ENCODE measurements at places on chromosomes 16 and 17.

DNA sequence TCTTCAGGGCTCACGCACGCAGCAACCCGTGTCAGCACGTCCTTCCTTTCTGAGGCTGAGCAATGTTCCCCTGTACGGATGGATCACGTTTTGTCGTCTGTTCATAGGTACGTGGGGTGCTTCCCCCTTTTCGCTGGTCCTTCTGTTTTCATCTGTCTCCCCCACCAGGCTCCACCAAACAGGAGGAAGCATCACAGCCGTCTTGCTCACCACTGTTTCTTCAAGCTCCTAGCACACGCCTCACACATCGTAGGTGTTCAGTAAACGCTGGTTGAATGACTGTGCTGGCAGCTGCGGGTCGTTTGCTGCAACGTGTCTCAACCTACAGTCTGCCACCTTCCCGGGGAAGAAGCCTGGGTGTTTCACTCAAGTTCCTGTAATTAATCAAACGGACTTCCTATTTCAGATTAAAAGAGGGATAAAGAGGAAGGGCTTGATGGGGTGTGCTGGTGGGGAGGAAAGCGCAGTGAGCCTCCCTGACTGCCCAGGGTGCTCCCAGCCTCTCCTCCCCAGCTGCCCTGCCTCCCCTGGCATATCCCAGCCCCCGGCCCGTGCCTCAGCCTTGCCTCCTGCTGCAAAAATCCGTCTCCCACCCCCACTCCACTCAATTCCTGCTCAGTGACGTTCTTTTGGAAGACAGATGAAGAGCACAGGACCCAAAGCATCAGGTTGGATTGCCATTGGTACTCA lies 76.7 kb upstream of the DOC2B start:
- DNase-seq, result no peak

DNA sequence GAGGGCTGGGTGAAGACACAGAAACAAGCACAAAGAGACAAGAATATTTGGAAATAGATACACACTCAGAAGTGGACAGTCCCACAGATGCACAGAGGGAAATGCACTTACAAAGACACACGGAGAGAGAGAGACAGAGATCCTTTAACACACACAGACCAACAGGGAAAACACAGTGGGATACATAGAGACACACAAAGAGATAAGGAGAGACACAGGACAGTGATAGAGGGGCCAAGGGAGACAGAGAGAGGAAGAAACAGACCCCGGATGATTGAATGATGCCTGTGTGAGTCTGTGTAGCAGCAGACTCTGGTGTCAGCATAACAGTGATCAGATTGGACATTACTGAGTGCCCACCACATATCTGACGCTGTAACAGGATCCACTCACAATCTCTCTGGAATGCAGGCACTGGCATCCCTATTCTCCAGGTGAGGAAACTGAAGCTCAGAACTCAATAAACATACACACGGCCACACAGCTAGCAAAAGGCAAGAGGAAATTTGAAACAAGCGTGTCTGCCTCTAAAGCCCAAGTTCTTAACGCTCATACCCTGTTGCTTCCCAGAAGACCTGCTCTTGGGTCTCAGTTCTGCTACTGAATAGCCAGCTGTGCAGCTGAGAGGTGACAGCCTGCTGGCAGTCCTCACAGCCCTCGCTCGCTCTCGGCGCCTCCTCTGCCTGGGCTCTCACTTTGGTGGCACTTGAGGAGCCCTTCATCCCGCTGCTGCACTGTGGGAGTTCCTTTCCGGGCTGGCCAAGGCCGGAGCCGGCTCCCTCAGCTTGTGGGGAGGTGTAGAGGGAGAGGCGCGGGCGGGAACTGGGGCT lies 186.3 kb upstream of the NLRP1 start:
- DNase-seq, result no peak

GRCh38 chr17:70110443-70110880 lies 35.4 kb downstream of the KCNJ16 start:
- DNase-seq, result no peak

DNA sequence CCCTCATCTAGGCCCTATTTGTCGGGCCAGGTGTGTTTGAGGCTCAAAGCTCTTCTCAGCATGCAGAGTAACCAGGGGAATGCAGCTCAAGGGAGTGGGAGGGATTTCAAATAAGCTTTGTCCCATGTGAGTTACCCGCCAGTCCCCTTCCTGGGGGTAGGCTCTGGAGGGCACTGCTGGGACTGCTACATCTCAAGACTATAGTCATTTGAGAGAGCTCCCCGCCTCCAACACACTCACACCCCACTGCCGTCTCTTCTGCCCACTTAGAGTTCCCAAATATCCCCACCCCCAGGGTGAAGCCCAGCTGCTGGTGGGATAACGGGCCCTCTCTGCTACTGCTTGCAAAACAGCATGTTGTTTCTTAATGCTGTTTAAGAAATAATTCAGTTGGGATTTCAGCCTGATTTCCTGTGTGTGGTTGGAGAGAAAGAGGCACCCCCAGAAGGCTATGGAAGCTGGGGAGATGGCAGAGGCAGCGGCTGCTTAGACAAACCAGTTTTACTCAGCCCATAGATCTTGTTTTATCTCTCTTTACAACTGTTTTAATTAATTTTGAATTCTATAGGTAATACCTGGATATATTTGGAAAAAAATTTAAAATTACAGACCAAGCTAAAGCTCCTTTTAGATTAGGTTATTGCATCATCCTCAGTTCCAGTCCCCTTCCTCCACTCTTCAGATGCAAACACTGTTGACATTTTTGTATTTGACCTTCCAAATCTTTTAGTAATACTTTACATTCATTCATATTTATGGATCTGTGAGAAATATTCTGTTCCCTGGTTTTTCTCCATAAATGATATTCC lies 4.1 kb upstream of the MPO start:
- no peak for DNase-seq

DNA sequence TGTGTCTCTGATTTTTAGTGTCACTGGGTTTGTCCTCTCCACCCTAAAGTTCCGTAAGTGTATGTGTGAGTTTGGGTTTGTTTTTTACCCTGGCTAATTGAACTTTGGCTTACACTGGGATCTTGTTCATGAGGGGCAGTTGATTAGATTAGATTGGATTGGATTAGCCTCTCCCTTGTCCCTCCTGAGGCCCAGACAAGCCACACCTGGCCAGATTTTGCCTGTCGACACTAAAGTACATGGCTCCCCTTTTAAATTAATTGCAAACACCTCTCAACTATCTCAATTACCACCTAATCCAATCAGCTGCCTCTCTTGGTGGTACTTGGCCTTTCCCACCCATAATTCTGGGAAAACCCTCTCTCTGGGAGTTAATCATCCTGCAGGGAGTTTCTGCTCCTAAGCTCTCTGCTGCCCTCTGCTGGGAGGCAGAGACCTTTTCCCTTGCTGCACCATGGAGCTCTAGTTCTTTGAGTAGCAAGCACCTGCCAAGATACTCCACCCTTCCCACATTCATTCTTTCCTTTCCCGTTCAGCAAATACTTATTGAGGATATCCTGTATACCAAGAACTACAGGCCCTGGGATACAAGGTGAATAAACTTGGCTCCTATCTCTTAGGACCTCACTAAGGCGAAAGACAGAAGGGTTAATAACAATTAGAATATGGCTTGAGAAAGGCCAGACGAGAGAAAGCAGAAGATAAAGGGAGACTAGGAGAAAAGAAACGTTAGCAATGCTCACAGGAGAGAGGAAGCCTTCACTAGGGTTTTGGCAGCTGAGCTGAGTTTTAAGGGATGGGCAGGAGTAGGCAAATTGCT lies 60.0 kb upstream of the MPHOSPH6 start:
- peak; percentile 61 for DNase-seq

DNA sequence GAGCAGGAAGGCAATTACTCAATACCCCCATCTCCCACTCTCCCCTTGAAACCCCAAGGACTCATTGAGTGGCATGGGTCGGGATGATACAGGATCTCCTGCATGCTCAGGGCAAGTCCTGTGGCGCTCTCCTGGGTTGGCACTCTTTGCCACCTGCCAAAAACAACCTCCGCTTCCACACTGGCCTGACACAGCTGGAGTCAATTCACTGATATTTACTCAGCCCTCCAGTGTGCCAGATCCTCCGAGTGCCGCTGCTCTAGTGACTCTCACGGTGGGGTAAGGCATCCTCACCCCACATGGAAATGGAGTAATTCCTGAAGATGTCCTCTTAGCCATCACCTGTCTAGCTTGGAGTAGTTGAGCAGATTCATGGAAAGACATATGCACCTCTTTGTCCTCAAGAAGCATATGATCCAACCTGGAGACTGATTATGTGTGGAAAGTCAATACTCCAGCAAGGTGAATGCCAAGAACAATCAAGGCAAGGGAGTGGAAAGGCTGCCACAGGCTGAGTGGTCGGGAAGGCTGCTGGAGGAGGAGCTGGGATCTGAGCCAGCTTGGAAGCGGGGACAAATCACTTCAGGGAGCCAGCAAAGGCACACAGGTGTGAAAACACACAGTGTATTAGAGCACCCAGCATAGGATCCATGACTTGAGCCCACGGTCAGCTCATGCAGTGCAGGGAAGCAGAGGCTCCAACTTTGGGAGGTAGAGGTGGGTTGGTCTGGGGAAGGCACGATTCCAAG lies 12.6 kb upstream of the GOSR2 start:
- DNase-seq, result no peak

GRCh38 chr17:27233059-27233458 lies 60.9 kb upstream of the WSB1 start:
- no peak for DNase-seq

DNA sequence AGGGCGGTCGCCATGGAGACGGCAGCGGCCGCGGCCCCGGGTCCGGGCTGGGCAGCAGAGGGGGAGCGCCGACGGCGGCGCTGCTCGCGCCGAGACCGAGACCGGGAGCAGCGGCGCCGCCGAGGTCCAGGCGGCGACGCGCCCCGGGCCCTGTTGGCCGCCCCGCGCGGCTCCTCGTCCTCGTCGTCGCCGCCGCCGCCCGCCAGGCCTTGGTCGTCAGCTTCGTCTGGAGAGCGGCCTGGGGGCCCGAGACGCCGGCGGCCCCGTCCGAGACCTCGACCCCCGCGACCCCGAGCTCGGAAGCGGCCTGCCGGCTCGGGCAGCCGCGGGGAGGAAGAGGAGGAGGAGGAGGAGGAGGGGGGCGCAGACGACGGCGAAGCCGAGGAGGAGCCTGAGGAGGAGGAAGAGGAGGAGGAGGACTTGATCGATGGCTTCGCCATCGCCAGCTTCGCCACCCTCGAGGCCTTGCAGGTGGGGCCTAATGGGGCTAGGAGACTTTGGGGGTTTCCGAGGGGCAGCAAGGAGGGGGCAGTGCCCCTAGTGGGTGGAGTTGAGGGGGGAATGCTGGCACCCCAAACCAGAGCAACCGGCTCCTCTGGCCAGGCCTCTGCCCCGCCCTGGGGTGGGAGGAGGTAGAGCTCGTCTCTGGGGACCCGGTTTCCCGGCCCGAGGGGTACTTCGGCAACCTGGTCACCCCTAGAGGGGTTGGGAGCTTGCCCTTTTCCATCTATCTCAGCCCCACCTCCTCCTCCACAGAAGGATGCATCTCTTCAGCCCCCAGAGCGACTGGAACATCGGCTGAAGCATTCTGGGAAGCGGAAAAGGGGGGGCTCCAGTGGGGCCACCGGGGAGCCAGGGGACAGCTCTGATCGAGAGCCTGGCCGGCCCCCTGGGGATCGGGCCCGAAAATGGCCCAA lies 1.5 kb downstream of the FBRS start:
- DNase-seq, result peak; percentile 61

GRCh38 chr16:54455030-54455725 lies 168.6 kb upstream of the IRX3 start:
- no peak for DNase-seq

DNA sequence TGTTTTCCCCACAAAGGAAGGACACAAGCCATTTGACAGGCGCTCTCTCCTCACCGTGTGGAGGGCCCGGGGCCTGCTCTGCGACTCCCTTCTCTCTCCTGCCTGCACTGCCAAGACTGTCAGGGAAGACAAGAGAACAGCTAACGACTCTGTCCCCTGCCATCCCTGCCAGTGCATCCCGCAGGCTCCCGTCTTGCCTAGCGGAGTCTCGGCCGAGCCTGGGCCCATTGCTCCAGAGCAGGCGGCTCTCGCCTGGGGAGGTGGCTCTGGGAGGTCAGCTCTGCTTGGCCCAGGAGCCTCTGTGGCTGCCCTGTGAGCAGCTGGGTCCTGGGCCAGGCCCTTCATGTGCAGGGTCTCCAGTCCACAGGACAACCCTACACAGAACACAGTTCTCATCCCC lies 53.0 kb downstream of the WNT3 start:
- no peak for DNase-seq

DNA sequence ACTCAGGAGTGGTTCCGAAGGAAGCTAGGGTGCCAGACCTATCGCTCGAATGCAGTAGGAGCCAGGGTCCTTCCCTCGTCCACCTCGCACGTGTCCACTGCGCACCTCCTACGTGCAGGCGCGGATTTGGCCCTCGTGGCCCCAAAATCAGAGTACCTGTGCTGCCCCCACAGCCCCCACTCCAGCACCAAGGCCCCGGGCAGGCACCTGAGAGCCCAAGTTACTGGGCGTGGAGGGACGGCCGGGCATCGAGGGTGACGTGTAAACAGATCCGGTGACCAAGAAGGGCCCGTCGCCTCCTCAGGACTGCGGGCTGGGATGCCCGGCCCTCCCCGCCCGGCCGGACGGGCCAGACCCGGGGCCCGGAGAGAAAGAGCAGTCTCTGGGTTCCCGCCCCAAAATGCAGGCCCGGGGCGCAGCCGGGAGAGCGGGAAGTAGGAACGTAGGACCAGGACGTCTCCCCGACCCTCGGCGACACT lies 492 bp downstream of the SLC25A39 start:
- no peak for DNase-seq

DNA sequence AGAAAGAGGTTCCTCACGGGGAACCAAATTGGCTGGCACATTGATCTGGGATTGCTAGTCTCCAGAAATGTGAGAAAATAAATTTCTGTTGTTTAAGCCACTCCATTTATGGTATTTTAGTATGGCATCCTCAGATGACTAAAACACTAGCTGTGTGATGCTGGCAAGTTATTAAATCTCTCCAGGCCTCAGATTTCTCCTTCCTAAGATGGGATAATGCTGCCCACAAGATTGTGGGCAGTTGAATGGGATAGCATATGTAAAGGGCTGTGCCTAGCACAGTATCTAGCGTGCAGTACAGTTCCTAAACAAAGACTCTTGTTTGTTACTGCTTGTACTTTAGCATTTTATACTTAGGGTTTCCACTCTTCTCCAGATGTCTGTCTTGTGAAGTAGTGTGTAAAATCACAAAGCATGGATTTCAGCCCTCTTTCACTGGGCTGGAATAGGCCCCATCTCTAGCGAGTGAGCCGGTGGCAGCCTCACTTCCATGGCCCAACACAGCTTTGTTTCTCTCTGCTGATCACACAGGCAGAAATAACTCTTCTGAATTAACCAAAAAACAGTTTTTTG lies 38.2 kb upstream of the PHAF1 start:
- no peak for DNase-seq

- no peak for DNase-seq
These were observed 526 bp upstream of the MFSD6L start for GRCh38 chr17:8799570-8800212.

- no peak for DNase-seq
These were observed 15.8 kb upstream of the KCNJ18 start for GRCh38 chr17:21676281-21677111.

GRCh38 chr16:51222016-51222415 lies 70.9 kb upstream of the SALL1 start:
- no peak for DNase-seq

GRCh38 chr16:87780385-87780989 lies 14.7 kb upstream of the KLHDC4 start:
- peak; percentile 90 for DNase-seq
